ENCODE measurements at places on chromosomes 13 and 19.

DNA sequence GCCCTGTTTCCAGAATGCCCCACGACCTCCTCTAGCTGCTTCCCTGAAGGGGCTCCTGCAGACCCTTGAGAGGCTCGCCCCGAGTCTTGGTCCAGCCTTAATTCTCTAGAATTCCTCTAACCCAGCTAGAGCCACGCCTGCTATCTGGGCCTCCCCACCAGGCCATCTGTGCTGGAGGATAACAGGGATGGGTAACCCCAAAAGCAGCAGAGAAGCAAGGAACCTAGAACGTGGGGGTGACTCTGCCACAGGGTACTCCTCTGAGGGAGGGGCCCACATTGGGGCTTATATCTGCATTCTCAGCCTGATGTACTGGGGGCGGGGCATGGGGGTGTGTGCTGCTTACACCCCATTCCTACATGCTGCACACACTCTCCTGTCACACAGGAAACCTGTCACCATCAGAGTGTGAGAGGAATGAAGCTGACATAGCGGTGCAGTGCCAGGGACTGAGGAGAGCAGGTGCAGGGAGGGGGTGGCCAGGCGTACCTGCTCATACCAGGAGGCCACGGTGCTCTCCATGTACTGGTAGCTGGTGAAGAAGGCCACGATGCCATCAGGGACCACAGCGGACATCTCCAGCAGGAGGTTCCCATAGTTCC, 13.8 kb downstream of the KLC3 start:
- no peak for DNase-seq

DNA sequence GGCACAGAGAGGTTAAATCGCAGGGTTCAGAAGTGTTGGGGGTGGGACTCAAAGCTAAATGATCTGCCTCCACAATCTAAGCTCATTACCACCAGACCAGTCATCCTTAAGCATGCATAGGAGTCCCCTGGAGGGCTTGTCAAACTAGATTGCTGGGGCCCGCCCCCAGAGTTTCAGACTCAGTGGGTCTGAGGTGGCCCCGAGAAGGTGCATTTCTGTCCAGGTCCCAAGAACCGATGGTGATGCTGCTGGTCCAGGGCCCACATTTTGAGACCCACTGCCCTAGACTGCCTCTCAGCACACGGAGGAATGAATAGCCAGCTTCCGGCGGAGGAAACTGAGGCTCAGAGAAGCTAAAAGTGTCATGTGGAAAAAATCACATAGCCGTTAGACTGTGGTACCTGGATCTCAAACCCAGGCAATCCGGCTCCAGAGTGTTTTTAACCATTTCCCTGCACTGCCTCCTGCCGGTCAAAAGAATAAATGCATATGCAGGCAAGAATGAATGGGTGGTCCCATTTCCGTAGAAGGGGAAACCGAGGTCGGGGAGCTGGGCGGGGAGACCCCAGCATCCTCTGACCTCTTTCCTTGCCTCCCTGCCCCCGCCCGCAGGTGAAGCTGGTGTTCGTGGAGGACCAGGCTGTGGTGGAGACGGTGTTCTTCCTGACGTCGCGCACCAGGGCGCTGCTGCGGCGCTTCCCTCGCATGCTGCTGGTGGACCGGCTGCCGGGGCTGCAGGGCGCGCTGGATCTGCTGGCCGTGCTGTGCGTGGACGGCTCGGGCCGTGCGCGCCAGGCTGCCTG, 23.8 kb downstream of the ZSWIM9 start:
- DNase-seq = peak; percentile 92

DNA sequence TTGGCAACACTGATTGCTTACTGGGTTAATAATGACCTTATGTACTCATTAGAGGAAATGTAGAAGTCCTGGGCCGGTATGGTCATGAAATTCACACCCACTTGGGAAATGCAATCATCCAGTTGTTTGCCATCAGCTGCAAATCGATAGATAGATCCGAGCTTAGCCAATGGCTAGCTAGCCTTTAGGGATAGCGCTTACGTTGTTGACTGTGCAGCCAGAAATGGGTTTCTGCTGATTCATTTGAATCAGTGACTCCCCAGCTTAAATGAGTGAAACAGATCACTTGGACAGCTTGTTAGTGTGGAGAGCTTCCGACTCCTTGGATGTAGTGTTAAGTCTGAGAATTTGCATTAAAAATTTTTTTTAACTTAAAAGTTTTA, 11.8 kb downstream of the IL17D start:
- DNase-seq = no peak

DNA sequence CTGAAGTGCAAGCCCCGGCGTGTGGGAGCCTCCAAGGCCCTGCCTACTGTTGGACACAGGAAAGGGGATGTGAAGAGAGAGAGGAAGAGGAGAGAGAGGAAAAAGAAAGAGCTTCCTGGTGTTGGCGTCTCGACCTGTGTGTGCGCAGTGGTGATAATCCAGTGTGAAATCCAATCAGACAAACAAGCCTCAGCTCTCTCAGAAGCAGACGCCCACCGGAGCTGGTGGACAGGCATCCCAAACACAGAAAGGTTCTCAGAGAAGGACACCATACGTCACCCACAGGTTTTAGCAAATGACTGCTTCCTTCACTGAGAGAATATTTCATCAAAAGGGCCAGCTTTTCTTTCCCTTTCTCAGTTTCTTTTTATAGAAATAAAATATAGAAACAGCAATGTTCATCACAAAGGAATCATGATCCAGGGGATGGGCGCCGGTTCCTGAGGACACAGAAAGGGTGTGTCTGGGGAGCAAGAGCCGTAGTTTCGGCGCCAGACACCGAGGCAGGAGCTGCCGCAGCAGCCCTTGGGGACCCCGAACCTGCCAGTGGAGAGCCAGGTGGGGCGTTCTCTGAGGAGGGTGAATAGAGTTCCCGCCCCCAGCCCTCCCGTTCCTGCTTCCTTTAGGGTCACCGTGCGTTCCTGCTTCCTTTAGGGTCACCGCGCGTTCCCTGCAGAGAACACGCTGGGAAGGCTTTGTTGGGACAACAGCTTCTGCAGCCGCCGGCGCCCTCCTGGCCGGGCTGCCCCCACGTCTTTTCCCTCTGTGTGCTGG, 145.8 kb upstream of the SOX1 start:
- no peak for DNase-seq

DNA sequence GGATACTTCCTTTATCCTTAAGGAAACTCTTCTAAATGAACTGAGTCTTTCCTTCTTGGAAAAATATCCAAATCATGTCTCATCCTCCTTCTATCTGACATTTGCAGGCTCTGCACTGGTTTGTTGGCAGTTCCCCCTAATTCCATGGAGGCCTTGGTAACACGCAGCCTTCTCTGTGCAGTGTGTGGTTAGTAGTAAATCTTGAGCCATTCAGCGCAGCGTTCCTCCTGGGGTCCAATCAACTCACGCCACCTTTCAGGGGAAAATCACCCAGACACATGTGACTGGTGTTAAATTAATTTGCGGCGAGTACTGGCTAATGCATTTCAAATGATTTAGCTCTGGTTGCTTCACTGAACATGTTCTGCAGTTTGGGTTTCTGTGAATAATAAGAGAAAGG, 21.0 kb upstream of the CBY2 start:
- DNase-seq = no peak

- no peak for DNase-seq
Measured at GRCh38 chr19:55901369-55902079, 30.6 kb downstream of the NLRP13 start.

- DNase-seq = no peak
Measured at GRCh38 chr19:573519-573825, 1.1 kb downstream of the BSG start.

Data from Karpas-422 (cell line).